ENCODE measurements at places on chromosomes 13 and 19.

- no peak for DNase-seq
These were observed 450.7 kb downstream of the TSHZ3 start for GRCh38 chr19:30898353-30899103.

DNA sequence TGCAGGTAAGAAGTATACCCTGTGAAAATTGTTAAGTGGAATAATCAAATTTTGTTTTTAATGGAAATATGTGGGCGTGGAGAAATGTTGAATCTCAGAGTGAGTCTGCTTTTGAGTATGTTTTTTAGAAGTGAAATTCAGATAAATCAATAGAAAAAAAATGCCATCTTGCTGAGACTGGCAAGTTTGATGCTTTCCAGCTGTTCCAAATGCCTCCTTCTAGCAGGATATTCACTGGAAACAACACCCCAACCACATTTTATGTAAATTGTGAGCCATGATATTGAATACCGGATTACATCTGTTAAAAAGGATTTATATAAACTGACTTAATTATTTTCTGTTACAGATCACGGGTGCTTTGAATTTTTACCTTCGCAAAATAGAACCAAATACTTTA, 115.4 kb downstream of the ITGBL1 start:
- DNase-seq, result no peak

DNA sequence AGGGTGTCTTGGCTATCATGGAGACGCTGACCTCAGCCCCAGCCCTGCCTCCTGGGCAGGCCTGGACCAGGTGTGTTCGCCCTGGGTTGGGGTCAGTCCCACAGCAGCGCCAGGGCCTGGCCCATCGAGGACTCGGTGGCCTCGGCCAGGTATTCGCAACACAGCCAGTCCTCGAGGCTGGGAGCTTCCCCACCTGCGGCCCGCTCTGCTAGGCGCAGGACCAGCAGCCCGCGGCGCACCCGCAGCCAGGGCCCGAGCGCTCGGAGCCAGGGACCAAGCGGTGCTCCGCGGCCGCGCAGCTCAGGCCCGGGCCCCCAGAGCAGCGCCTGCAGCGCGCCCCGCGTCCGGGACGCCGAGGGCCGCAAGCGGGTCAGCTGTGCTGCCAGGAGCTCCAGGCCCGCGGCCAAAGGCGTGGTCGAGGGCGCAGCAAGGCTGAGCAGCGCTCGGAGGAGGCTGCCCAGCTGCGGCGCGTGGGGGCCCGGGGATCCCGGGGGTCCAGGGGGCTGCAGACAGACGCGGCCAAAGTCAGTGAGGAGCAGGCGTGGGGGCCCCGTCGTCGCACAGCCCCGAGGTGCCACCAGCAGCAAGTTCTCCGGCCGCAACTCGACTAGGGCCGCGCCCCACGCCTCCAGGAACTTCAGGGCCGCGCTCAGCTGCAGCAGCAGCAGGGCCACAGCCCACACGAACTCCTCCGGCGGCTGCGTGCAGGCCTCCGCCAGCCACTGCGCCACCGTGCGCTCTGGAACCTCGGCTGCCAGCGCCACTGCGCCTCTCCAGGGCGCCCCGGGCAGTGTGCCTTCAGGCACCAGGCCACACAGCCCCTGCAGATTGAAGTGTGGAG, 6.2 kb downstream of the PEAK3 start:
- no peak for DNase-seq

- DNase-seq, result no peak
These were observed 40.6 kb downstream of the SUGP2 start for GRCh38 chr19:18992696-18993095.

DNA sequence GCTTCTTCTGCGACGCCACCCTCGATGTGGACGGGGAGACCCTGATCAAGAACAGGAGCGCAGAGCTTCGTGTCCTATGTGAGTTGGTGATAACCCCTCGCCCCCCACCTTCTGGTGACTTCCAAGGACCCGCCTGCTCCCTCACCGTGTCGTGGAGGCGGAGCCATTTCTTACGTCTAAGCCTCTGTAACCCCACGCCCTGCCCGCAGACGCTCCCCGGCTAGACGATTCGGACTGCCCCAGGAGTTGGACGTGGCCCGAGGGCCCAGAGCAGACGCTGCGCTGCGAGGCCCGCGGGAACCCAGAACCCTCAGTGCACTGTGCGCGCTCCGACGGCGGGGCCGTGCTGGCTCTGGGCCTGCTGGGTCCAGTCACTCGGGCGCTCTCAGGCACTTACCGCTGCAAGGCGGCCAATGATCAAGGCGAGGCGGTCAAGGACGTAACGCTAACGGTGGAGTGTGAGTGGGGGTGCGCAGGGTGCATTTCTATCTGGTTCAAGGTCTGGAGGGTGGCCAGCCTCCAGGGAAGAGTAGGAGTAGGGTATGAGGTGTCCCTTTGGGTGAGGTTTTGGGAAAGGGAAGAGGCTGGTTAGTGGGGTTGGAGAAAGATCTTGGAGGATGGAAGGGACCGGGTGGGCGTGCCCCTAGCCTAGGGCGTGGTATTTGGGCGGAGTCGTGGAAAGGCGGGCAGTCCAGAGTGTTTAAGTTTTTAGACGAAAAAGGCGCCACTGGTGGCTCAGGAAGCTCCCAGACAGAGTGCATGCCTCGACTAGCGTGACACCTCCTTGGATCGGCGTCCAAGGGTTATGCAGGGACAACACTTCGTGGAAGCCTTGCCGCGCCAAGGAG, 3.3 kb downstream of the ICAM5 start:
- no peak for DNase-seq

- DNase-seq, result no peak
These were observed 310.0 kb downstream of the TEX29 start for GRCh38 chr13:111630406-111630805.

DNA sequence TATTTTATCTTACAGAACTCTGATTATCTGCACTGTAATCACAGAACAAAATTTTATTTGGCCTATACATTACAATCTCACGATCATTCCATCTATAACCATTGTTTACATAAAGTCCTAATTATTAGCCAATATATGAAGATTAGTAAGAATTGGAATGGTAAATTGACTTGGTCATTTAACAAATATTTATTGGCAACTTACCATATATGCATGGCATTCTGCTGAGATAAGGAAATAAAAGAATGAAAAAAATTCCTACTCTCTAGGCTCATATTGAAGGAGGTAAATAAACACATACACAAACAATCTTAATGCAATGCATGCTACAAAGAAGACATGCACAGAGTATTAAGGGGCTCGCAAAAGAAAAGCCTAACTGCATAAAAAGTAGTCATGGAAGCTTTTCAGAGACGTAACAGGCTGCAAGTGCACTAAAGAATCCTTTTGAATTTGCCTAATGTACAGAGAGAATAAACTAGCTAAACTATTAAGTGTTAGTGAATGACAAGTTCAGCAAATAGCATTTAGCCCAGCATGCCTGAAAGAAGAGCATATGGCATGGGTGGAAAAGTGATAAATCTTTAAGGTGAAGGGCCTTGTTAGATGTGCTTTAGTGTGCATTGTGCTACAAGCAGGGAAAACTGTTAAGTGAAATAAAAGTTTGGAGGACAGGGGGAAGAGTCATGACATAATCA, 1131.1 kb downstream of the PCDH9 start:
- no peak for DNase-seq

- peak; percentile 76 for DNase-seq
These were observed 17.7 kb upstream of the SPACA4 start for GRCh38 chr19:48588670-48589401.

- no peak for DNase-seq
These were observed 48.0 kb upstream of the RCBTB2 start for GRCh38 chr13:48580896-48581295.

DNA sequence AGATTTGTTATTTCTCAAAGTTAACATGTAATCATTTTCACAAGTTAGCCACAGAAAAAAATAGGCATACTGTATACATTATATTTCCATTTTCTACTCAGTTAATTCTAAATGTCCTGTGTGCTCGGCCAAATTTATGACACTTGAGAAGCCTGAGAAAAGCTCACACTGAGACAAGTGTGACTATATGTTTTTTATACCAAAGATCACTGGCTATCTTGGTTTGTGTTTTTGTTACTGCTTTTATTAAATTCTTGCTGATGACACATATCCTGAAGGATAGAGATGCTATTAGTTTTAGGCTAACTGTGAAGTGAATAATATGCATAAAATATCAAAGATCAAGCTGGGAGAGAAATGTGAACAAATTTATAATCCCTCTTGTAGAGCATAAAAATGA, 49.3 kb upstream of the IL17D start:
- DNase-seq, result no peak

DNA sequence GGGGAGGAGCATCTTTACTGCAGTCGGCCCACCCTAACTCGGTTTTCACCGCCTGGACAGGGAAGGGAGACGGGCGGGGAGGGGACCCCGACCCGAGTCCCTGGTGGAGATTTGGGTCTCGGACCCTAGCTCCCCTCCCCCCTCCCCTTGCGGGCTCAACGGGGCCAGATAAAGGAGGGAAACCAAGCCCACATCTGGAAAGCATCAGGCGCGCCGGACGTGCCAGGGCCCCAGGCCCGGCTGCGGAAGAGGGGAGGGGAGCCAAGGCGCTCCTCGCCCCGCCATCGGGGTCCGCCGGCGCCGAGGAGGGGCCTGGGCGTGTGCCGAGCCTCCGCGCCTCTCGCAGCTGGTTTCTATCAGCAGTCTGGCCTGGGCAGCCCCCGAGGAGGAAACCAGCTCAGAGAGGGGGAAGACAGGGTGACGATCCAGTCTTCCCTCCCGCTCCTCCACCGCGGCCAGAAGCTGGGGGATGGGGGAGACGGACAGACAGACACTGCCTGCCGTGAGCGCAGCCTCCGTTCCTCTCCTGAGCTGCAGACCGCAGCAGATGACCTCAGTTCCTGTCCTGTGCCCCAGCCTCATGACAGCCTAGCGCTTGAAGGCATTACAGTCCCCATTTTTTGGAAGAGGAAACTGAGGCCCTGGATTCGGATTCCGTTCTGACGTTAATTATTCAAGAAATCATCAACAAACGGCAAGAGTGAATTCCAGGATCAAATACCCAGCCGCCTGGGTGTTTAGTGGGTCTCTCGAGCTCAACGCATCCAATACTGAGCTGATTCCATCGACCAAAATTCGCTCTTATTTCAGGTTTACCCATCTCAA, 3.6 kb upstream of the GNG8 start:
- no peak for DNase-seq

DNA sequence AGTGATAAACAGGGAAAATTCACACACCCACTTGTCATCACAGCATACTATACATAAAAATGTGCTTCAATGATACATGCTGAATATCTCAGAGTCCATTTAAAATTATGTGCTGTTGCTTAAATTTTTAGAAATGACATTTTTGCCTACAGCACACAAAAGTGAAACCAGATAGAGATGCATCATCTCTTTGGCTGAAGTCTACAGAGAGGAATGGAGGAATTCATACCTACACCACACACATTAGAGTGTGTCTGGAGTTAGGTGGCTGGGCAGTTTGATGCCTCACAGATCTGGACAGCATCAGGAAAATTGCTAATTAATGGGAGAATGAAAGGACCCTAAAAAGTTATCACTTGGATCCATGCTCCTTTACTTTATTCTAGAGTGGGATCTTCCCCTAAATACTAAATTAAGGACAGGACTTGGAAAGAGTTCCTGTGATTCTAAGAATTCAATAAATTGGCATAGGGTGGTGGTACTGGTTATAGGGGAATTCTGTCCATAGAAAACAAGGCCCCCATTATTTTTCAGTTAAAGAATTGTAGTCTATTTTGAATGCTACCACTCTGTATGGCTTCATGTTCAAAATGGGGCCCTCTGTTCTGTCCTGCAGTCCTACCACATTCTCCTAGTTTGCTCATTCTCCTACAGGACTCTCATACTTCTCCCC, 41.3 kb downstream of the RCBTB2 start:
- DNase-seq, result no peak

GRCh38 chr13:95800436-95800835, 123.5 kb downstream of the DNAJC3 start:
- no peak for DNase-seq

DNA sequence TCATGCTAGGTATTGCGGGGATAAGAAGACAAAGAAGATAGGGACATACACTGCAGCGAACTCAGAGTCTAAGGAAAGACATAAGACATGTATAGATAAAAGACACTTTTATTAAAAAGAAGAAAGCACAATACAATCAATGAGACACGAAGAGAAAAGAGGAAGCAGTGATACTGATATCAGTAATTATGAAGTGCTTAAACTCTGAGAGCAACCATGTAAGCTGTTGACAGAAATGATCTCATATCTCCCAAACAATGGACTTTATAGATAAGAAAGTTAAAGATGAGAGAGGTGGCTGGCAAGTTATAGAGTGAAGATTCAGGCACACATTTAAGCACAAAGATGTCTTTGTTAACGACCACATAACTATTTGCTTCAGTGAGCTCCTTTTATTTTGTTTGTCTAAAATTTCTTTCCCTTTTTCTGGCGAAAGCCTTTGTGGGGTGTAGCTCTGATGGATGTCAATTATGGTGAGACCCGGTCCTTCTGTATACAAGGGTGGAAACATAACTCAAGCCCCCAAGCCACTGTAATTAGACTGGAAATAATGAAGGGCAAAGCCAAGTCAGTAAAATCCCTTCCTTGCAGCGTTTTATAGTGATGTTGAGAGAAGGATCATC, 818.0 kb upstream of the SLC10A2 start:
- no peak for DNase-seq

DNA sequence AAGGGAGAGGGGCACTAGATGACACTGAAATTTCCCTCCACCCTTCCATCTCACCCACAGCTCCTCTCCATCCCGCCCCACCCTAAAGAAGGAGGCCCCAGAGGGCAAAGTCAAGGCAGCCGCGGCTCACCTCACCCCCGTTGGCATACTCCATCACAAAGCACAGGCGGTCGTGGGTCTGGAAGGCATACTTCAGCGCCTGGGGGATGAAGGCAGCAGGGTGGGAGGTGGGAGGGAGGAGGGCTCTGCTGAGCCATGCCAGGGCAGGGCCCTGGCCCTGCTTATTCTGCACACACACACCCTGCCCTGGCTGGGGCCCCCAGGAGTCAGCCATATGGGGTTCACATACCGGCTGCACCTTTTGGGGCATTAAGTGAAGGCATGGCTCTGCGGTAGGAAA, 12.3 kb upstream of the CCNP start:
- DNase-seq, result no peak

GRCh38 chr19:57314146-57314545, 6.1 kb upstream of the ZNF543 start:
- no peak for DNase-seq

DNA sequence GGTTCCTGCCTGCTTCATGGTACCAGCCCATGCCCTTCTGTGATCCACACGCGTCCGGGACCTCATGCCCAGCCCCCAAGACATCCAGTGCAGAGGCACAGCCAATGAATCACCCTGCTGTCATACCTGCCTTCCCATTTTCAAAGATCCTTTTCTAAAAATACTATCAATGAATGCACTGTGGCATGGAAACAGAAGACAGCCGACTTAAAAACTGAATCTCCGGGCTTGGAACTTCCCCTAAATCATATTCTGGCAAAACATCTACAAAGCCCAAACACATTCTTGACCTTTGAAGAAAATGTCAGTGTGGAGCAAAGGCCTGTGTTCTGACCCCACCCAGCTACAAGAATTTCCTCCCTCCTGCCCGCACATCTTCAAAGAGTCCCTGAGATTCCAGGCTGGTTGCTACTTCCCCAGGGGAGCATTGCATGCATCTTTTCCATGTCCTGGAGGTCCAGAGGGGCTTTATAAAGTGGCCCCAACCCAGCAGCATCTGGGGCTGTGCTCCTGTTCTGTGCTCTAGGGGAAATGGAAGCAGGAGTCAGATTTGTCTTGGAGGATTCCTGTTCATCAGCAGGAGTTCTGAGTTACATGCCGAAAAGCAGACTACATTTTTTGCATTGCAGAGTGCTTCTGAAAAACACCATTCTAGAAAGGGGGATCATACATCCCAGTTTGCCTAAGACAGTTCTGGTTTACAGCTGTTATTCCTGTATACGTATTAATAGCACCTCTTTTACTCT, 135.2 kb downstream of the USP12 start:
- no peak for DNase-seq

- DNase-seq, result no peak
These were observed 223.5 kb upstream of the MAB21L1 start for GRCh38 chr13:35699825-35700510.

- no peak for DNase-seq
These were observed 12.5 kb downstream of the PBX4 start for GRCh38 chr19:19606021-19606420.

Measured in stimulated activated CD4-positive, alpha-beta T cell treated with anti-CD3 and anti-CD28 coated beads, Interleukin-1b, Interleukin-23, amount 100 ng/mL, for 4 hours (primary cell).